Ovary (tissue), 10 donors: ENCODE measurements at places on chromosomes 7 and 10. TPM values are rescaled to one million over a fixed set of nuclear protein-coding genes. Genes with fewer than 3 reads are reported as not detected.

VAX1 gene
- not detected for total RNA-seq

SLC13A4 gene
- not detected for total RNA-seq

CNTNAP2 gene
- total RNA-seq = 7.0 TPM

C7orf25 gene
- total RNA-seq = 7.5 TPM

ASIC3 gene
- total RNA-seq = 2.5 TPM
